Activated T-cell treated with anti-CD3 and anti-CD28 coated beads, Interleukin-2, amount 50 U/mL, for 72 hours (primary cell): ENCODE measurements at places on chromosomes 7 and 10. TPM values are rescaled to one million over a fixed set of nuclear protein-coding genes. Genes with fewer than 3 reads are reported as not detected.

DNA sequence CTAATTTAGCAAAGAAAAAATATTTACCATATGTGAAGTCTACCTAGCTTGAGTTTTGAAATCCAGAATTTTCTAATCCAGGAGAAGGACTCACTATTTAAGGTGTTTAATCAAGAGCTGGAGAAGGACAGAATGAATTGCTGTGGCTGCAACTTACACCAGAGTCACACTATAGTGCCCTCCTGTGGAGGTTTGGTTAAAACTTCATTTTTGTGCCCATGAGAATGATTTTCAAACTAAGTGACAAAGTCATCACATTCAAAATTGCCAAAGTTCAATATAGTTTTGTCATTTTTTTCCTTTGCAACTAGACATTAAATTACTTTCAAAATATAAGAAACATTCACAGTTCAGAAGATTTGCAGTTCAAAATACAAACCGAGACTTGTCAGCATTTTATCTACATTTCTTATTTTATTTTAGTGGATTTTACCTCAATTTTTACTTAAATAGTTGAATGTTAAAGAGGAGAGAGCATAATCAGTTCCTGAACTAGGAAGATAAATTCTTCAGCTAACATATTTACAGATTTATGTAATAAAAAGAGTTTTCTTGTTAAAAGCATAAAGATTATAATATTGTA, 70.7 kb downstream of the CABCOCO1 start:
- DNase-seq, result peak; percentile 7

DNA sequence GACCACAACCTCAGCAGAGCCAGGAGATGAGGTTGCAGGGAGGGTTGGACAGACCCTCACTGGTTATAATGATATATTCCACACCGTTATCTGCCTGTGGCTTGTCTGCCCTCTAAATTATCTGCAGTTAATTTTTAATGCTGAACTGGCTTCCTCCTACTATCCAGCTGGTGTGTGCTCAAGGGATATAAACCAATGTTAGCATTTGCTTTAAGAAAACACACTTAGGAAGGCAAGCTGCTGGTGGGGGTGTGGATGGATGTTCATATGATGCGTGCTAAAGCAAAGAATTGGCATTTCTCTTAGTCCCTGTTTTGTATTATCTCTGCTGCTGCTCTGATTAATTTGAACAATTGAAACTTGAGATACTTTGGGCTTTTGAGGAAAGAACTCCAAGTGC, 132.2 kb upstream of the NPVF start:
- no peak for DNase-seq

DNA sequence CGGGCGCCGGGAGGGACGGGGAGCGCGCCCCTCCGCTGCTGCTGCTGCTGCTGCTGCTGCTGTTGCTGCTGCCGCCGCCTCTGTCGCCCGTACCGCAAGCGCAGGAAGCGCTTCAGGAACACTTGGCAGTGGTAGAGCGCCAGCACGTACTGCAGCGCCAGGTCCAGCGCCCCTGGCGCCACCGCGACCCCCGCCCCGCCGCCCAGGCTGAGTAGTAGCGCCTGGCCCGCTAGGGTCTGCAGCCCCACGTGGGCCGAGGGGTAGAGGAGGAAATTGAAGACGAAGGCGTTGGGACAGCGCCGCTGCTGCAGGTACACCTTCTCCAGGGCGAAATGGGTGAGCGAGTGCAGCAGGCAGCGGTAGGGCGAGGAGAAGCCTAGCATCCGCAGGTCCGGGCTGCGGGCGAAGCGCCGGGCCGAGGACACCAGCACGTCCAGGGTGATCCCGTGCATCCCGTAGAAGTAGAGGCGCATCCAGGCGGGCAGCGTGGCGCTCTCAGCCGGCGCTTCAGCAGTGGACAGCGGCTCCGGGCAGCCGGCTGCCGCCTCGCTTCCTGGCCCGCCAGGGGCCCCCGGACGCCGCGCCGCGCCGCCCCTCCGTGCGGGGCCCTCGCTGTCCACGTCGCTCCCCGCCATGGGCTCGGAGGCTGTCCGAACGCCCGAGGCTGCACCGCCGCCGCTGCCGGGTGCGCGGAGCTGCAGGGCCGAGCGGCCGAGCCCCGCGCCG, at the start of gene TMEM229A:
TMEM229A (minus strand) TSS at position 699 of the 726 bp plus-strand sequence; CDS start at position 635, 64 bp downstream.
- peak; percentile 11 for DNase-seq

MKLN1 gene
- 49.6 TPM for total RNA-seq

DNA sequence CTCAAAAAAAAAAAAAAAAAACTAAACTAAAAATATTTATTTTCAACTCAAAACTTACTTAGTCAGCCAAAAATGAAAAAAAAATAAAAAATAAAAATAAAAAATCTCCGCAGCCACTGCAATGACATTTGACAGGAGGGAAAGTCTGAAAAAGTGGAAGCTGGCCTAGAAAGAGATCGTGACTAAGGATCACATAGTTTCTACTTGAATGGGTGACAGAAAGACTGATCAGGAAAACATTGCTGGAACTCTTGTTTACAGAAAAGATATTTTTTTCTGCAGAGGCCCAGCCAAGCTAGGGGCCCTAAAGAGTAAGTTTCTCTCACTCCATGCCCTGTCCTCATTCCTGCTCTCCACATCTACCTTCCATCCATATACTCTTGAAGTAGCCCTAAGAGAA, 92.8 kb upstream of the KCND2 start:
- no peak for DNase-seq

GRCh38 chr7:74228951-74229900, 19.4 kb downstream of the LAT2 start:
- no peak for DNase-seq

TYW1B gene
- total RNA-seq, result 4.7 TPM

- no peak for DNase-seq
These were observed 230.9 kb downstream of the KLF6 start for GRCh38 chr10:3554121-3554522.

DNA sequence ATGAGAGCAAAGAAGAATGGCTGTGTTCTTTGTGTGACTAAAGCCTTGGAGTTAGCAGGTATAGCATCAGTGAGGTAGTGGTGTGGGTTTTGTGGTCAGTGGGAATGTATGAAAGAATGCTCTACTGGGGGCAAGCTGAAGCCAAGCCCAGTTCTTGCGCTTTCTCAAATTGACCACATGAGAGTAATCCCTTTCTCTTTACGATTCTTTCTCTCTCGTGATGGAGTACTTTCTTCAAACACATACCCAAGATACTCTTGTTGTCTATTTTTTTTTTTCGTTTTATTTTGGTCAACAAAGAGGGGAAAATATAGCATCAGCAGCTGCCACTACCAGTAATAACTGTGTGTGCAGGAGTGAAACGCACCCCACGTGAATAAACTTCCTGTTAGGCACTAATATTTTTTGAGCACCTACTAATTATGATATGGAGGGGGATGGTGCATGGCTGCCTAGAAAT, 8.4 kb upstream of the PANK1 start:
- no peak for DNase-seq

- DNase-seq, result no peak
These were observed 76.9 kb upstream of the PRSS58 start for GRCh38 chr7:142334806-142335205.

STAG3 gene
- 103 TPM for total RNA-seq

DNA sequence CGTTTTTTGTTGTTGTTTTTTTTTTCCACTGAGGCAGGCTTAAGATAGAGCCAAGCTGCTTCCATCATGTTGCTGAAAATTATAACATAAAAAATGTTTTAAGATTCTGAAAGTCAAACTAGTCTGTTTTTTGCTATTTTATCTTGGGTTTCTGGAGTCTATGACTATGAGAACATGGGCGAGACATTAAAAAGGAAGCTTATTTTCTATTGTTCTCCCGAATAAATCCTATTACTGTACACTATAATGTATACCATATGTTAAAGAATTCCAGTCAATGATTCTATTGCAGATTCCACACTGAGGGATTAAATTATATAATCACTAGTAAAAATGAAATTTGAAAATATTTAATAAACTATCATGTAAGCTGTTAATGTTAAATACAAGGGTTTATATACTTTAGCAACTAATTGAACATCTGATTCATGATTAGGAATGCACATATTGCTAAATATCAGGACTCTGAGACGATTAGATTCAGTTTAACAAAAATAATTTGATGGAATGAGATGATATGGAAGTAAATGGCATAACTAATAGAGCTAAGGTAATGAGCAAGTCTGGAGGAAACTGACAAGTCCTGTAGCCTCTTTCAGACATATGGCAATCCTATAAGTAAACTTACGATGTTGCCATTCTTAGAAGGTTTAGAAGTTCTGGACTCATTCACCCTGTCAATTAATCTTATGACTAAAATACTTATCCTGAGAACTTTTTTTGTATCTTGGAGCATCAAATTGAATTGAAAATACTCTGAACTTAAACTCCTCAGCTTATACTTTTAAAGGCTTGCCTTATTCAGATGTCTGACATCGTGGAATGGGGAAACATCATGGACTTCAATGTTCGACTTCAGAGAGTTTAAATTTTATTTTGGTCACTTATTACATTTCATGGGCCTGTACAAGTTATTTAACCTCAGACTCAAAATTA, 294.8 kb upstream of the DGKB start:
- DNase-seq, result no peak

GRCh38 chr10:48703531-48704122, 19.0 kb downstream of the WDFY4 start:
- DNase-seq, result no peak

GALNT17 gene
- total RNA-seq, result not detected

DNA sequence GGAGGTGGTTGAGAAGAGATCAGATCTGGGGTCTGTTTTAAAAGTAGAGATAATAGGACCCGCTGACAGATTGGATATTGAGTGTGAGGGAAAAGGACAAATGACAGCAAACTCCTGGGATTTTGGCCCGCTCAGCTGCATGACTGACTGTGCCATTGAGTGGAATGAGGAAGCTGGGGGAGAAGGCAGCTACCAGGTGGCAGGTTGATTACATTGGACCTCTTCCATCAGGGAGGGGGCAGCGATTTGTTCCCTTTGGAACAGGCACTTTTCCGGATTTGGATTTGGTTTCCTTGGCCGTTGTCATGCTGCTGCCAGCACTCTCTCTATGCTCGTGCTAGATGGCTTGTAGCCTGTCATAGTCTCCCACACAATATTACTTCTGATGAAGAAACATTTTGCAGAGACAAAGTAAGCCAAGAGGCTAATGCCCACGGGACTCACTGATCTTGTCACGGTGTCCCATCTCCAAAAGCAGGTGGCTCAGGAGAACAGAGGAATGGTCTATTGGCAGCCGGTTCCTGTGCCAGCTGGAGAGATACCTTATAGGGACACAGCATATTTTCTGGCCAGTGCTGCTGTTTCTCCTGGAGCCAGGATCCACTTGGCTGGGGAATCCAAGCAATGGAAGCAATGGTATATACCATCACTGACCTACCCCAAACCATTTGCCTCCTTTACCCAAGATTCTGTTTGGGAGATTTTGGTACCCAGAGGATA, 69.1 kb upstream of the WAC start:
- DNase-seq, result no peak

PIK3CG gene
- 18.7 TPM for total RNA-seq

HMX3 gene
- 1.2 TPM for total RNA-seq

SPDYE9 gene
- not detected for total RNA-seq

- DNase-seq, result no peak
These were observed 56.1 kb upstream of the NOBOX start for GRCh38 chr7:144459635-144460034.

DNA sequence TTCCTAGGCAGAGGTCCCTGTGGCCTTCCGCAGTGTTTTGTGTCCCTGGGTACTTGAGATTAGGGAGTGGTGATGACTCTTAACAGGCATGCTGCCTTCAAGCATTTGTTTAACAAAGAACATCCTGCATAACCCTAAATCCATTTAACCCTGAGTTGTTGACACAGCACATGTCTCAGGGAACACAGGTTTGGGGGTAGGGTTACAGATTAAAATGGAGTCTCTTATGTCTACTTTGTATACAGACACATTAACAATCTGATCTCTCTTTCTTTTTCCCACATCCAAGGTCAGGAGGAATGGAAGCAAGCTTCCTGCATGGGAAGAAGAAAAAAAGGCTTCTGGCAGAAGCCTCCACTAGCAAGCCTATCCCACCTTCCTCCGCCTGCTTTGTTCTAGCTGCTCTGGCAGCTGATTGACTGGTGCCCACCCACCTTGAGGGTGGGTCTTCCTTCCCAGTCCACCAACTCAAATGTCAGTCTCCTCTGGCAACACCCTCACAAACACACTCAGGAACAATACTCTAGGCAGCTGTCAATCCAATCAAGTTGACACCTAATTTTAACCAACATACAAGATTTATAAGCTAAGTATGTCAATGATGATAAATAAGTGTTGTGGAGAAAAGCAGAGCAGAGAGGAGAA, 176.5 kb upstream of the CCZ1B start:
- DNase-seq, result no peak

GRCh38 chr7:27212497-27213432, 12.9 kb upstream of the HOXA13 start:
- DNase-seq, result no peak

FKBP6 gene
- total RNA-seq, result not detected

TCTN3 gene
- total RNA-seq, result 18.6 TPM

- DNase-seq, result no peak
These were observed 483.6 kb downstream of the NRG3 start for GRCh38 chr10:82358486-82359099.

IFIT1B gene
- total RNA-seq, result not detected

THSD7A gene
- total RNA-seq, result not detected

GPR15LG gene
- not detected for total RNA-seq

- no peak for DNase-seq
These were observed 14.7 kb downstream of the RALA start for GRCh38 chr7:39637963-39638485.

DNA sequence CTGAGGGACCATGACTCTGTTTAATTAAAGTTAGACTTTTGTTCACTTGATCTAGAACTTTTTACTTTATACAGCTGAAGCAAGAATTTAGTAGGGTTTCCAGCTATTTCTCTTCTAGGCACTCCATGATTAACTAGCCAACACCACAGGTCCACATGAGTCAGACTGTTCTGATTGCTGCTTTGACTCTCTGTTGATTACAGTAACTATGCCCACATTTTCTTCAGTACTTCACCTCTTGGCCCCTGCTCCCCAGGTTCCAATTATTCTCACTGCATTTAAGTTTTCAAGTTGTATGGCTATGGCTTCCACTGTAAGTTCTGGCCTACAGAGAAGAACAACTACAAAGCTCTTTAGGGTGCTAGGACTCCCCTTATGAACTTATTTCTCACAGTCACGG, 737.2 kb upstream of the IGFBP3 start:
- no peak for DNase-seq

GRCh38 chr7:158356454-158356853, 231.2 kb downstream of the PTPRN2 start:
- DNase-seq, result no peak

CALY gene
- 0.09 TPM for total RNA-seq

- no peak for DNase-seq
These were observed 4.1 kb upstream of the PCLO start for GRCh38 chr7:83166781-83167180.
